ENCODE measurements at places on chromosomes 12 and 14.

- no peak for DNase-seq
Measured at GRCh38 chr12:82517027-82517426, 158.7 kb downstream of the METTL25 start.

DNA sequence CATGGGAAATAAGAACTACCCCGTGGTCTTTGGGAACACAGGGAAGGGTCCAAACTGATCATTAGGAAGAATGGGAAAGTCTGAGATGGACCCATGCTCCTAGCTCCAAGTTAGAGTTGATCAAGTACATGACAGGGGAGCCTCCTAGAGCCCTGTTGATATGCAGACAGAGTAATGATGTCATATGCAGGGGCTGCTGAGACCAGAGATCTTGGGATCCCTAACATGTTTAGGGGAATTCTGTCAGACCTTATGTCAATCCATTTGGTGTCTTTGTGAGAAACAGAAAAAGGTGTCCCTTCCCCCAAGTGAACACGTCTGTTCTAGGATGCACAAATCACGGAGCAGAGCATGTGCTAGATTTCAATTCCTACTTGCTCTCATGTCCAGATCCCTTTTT lies 6.6 kb downstream of the SLC25A21 start:
- DNase-seq = no peak

- no peak for DNase-seq
Measured at GRCh38 chr12:47995981-47996401, 8.3 kb downstream of the COL2A1 start.

DNA sequence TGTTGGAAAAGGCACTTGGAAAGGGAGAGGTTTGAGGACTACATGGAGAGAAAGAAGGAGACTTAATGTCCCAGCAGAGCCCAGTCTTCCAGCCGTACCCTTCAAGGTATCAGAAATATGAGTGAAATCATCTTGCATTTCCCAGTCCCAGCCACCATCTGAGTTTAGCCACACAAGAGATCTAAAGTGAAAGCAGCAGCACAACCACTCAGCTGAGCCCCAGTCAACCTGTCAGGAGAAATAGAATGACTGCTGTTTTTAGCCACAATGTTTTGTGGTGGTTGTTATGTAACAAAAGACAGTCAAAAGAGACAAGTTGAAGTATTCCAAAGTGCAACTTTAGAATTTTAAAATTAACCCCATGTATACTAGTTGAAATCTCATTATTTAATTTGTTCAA lies 28.0 kb downstream of the DERA start:
- DNase-seq = no peak

DNA sequence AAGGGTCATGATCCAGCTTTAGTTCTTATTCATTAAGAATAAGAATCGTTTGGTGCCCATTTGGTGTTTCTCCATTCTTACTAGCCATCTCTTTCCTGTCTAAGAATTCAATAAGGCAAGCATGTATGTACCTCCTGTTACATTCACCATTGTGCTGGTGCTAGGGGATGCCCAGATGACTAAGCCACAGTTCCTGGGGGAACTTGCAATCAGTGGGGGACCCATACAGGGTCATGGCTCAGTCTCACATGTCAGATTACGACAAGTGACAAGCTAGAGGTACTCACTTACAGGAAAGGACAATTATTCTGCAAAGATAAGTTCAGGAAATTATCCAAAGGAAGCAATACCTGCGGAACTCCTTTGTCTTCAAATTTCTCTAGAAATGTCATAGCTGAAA lies 125.4 kb downstream of the STXBP6 start:
- DNase-seq = no peak

DNA sequence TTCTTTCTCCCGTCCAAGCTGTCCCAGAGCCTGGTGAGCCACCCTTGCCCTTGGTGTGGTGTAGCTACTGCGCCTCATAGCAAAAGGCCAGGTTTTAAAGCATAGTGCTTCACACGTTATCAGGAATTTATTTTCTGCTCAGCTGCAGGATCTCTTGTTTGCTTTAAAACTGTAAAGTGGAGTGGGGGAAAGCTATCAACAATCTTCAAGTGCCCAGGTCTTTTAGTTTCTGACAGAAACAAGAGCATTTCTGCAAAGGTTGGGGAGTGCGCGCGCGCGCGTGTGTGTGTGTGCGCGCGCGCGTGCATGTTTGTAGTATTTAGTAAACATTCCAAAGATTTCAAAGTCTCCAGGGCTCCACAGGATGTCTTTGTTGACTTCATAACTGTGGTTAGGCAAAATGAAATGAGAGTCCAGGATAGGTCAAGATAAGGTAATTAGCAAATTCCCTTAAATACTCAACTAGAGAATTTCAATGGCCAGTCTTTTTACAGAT lies 45.5 kb downstream of the EML1 start:
- DNase-seq = no peak

DNA sequence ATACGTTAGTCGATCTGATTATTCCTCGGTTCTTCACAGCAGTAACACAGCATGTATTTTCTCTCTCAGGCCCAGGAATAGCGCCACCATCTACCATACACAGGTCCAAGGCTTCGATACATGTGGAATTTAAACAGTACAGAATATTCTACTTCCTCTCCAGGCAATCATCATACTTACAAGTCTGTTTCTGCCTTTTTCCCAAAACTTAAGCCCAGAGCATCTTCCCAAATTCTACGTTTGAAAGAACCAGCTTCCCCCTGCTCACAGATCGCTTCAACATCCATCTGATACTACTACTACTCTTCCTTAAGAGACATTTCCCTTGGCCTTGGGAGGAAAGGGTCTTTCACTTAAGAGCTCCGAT lies 626 bp downstream of the TXNDC16 start:
- no peak for DNase-seq

GRCh38 chr12:72053604-72054003 lies 115.0 kb downstream of the TPH2 start:
- no peak for DNase-seq

DNA sequence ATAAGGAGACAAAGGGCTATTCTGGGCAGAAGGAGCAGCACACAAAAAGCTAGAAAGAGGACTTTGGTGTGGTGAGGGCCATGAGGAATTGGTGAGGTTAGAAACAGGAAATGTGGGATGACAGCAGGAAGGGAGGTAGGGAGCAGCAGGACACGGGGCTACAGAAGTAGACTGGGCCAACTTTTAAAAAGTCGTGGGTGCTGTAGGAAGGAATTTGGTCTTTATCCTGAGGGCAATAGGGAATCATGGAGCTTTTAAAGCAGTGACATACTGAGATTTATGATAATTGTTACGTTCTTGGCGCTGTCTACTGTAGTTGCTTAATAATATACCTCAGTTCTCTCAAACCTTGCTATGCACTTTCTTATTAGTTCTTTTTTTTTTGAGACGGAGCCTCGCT lies 8.2 kb upstream of the CHURC1 start:
- DNase-seq = no peak

DNA sequence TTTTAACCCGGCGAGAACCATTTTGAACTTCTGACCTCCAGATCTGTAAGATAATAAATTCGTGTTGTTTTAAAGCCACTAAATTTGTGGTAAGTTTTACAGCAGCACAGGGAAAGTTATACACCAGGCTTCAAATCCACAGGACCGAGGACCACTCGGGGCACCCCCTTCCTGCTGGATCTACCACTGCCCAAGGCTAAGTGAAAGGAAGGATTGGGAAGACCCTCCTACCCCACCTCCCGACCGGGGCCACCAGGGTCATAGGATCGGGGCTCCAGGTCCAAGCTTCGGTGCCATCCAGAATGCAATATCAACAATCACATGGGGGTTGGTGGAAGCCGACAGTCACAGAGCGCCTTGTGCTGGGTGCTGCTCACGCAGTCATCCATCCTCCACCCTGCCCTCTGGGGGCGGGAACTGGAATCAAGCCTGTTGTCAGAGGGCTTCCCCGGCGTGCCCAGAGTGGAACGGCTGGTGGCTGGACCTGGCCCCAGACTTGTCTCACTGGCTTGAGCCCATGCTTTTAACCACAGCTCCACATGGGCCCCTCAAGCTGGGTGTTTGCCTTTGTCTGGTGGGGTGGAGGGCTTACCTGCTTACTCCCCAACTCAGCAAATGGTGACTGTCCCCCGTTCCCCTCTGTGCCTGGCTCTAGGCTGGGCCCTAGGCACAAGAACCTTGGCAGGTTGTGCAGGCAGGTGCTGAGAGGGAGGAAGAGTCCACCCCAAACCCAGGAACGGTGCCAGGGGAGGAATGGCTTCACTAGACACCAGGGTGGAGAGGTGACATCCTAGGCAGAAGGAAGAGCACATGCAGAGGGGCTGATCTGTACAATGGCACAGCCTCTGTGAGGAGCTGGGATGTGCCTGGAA lies 180.3 kb upstream of the RTL1 start:
- DNase-seq = no peak

GRCh38 chr12:114933428-114934160 lies 249.6 kb upstream of the TBX3 start:
- DNase-seq = no peak

DNA sequence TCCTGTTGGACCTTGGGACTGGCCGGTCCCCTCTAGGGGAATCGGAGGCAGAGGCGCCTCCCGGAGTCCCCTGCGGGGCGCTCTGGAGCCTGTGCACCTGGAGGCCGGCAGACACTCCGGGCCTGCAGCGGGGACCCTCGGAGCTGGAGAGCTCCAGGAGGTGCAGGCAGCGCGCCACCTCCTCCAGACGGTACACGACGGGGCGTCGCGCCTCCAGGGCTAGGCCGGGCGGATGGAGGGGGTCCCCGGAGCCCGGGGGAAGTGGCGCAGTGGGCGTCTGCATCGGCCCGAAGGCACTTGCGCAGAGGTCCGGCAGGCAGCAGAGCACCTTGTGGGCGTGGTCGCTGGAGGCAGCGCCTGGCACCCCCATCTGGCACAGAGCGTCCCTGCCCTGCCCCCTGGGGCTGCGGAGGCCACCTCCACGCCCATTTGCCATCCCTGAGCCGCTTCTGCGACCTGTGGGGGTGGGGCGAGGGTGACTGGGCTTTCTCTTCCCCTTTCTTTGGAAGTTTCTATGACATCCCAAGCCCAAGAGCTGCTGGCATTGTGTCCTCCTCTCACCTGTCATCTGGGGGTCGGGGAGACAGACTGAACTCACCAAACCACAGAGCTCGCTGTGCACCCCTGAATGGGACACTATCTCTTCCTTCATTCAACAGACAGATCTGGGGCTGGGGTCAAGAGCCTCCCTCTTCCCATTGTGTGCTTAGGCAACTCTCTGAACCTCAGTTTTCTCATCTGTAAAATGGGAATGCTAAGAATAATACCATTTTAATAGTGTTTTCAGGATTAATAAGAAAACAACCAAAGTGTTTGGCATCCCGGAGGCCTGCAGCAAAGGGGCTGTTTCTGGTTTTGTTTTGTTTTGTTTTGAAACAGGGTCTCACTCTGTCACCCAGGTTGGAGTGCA lies 37.5 kb upstream of the CORO1C start:
- no peak for DNase-seq

DNA sequence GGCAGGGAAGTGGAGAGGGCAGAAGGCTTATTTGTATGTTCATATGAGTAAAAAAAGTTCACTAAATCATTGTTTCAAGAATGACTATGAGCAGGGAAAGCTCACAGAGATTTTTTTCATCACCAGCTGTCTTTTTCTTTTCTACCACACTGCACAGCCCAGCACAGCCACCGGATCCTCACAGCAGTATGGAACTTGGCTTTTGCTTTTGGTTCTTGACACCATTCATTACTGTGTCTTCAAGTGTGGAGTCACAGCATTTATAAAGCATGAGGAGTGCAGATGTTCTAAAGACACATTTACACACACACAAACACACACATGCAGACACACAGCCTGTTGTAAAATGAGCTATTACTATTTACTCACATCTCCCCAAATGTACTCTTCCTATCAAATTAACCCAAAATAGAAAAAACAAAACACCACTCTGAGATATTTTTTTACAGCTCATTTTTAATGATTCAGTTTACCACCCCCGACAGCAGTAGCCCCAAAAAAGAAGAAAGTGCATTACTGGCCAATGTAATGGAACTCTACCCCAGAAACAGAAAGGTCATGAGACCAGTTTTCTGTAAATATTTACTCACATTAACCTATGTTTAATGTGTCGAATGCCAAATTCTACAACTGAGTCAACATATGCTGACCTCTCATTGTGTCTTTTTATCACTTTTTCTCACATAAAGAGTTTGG lies 60.5 kb downstream of the BTG1 start:
- no peak for DNase-seq

GRCh38 chr12:67646775-67647174 lies 1.8 kb upstream of the DYRK2 start:
- DNase-seq = no peak

GRCh38 chr14:103136388-103137271 lies 13.4 kb downstream of the TNFAIP2 start:
- no peak for DNase-seq

DNA sequence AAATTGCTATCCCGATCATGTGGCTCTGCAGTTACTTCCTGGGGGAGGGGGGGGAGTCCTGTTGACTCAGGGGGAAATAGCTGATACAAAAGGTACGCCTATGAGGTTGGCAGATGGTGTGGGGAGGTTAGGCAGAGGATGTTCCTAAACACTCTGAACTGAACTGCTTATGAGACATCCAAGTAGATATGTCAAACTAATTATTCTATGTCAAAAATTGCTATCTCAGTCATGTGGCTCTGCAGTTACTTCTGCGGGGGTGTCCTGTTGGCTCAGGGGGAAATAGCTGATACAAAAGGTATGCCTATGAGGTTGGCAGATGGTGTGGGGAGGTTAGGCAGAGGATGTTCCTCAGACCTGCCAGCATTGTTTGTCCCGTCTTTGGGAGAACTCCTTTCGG lies 5.1 kb upstream of the VCPKMT start:
- DNase-seq = no peak

- DNase-seq = no peak
Measured at GRCh38 chr12:110742096-110742717, 484 bp downstream of the PPP1CC start.

DNA sequence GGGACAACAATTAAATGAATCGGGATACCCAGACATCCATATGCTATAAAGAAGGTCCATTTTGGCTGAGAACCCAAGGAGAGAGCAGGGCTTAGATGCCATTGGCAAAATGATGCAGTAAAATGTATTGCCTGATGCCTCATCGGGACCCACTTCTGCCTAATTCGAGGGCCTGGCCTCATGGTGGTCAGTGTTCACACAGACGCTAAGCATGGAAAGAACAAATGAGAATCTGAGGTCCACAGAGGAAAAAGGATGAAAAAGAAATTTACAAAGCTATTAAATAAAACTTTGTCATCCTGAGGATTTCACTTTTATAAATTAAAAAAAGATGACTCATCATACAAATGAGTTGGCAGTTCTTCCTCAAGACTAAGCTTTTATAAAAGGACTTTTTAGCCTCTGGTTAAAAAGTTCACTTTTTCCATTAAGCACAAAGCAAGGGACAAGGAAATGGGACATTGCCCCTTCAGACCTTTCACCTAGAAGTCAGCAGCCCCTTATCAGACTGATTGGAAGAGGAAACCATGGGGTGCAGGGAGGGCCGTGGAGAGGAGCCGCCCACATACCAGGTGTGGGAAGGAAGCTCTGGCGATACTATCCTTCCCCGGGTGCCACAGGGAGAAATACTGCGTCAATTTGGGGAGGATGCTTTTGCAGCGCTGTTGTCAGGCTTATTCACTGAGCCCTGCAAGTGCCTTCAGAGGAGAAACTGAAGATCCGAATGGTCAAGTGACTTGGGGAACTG lies 176.0 kb downstream of the EGLN3 start:
- no peak for DNase-seq

- DNase-seq = no peak
Measured at GRCh38 chr14:101246894-101247841, 314.1 kb upstream of the DIO3 start.

- DNase-seq = no peak
Measured at GRCh38 chr14:63203618-63204406, 431 bp upstream of the RHOJ start.

- no peak for DNase-seq
Measured at GRCh38 chr12:124715121-124715990, 147.9 kb upstream of the NCOR2 start.

- no peak for DNase-seq
Measured at GRCh38 chr12:124461241-124461673, 106.2 kb downstream of the NCOR2 start.

Measured in CMK (cell line).